Activated naive CD4-positive, alpha-beta T cell treated with anti-CD3 and anti-CD28 coated beads for 36 hours (primary cell): ENCODE measurements at places on chromosomes 1 and 21.

- DNase-seq, result no peak
These were observed 11.3 kb downstream of the NFIA start for GRCh38 chr1:61093525-61094137.

DNA sequence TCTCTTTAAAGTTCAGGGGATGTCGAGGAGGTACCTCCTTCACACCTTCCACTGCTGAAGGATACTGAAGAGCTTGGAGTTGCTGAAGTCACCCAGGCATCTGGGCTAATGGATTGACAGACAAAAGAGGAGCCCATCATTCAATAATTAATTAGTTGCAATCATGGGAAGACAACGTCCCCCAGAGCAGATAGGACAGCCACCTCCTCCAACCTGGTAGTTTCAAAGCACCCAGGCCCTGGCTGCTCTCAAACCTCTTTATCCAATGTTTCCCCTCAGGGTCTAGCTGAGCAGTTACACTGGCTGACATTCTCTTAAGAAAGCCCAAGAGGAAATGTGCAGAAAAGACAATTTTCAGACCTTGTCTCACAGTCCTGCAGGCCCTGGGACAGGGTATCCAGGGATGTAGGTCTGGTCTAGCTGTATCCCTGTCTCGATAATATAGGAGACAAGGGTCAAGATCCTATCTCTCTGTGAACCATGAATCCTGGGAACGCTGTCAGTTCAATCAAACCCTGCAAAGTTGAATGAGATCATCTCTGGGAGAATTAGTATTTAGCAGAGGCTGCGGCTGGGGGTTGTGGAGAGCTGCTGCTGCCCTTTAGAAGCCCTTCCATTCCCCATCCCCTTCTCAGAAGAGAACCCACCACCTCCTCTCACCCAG is 1.1 kb downstream of the TSPAN2 start:
- DNase-seq, result no peak

DNA sequence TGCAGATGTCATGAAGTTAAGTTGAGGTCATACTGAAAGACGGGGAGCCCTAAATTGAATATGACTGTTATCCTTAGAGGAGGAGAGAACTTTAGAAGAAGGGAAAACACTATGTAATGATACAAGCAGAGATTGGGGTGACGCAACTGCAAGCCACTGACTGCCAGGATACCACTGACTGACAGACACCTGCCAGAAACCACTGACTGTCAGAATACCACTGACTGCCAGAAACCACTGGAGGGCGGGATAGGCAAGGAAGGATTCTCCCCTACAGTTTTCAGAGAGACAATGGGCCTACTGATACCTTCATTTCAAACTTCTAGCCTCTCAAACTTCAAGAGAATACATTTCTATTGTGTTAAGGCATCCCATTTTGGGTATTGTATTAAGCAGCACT is 388.7 kb downstream of the USH2A start:
- DNase-seq, result no peak

DNA sequence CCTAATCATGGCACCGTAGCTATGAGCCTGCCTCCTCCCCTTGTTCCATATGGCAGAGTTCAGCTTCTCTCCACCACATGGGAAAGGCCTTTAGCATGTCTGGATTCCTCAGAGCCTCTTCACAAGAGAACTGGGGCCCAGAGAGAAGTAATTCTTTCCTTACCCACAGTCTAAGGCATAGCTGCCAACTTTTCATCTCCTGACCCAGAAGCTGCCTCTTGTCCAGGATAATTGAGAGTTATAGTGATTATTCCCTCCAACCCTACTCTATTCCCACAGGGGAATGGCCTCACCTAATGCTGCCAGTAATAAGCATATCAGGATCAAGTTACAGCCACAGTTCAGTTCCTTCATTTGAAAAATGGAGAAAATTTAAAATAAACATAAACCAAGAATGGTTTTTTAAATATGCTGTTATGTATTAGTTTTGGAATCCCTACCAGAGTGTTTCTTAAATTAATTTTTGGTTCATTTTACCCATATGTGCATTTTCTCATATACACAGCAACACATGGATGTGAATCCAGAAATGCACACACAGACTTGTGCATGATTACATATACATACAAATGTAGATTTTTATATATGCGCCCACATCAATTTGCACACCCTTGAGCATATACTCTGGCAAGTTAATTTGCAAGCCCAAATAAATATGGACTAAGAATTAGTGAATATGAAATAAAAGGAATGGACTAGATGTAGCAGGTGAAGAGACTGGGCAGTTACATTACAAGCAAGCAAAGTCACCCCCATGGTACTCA is 63.9 kb upstream of the WARS2 start:
- DNase-seq, result no peak

DNA sequence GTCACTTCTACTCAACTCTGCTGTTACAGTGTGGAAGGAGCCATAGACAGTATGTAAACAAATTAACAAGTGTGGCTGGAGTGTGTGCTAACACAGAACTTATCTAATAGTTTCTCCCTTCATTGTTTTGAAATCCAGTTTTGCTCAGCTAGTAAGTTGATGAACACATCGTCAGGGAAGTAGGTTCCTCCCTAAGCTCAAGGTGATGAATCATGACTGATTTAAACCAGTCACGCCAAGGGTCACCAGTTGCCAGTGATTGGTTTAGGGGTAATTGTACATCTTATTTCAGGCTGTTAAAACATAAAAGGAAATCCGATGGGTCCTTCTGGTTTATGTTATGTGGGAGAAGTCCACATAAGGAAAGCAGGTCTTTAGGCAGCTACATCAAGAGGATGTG is 97.0 kb upstream of the CHODL start:
- DNase-seq, result no peak
